Activated CD4-positive, alpha-beta T cell treated with anti-CD3 and anti-CD28 coated beads, Interleukin-2, amount 50 U/mL, for 48 hours (primary cell): ENCODE measurements at places on chromosomes 7 and 10.

DNA sequence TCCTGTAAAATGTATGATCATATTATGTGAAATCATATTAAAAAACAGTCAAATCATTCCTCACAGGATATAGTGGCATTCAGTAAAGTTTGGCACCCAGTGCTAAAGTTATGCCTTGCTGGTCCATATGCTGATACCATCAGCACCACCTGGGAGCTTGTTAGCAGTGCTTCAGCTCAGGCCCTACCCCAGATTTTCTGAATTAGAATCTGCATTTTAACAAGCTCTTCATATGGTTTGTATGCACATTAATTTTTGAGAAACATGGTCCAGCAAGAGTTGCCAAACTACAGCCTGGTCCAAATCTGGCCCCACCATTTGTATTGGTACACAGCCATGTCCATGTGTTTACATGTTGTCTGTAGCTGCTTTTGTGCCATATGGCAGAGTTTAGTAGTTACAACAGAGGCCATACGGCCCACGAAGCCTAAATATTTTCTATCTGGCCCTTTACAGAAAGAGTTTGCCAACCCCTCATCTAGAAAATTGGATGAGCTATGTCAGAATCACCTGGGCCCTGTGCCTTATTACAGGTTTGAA is 30.1 kb downstream of the RAB18 start:
- no peak for DNase-seq

- DNase-seq = no peak
These were observed 169.3 kb upstream of the LRRN3 start for GRCh38 chr7:110921595-110922151.

DNA sequence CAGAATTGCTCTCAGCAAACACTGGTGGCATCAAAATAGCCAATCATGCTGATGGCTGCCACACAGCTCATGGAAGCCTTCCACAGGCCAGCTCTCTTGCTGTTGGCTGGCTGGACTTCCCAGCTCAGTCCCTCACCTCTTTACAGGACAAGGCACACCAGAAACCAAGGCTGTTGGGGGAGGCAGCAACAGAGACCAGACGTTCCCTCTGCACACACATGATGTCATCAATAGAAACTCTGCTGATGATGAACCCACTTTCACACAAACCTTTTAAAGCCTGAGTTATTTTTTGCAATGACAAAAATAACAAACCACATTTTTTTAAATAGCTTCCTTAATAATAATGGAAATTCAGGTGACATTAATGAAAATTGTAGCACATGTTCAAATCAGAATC is 300.9 kb upstream of the C7orf33 start:
- DNase-seq = no peak

DNA sequence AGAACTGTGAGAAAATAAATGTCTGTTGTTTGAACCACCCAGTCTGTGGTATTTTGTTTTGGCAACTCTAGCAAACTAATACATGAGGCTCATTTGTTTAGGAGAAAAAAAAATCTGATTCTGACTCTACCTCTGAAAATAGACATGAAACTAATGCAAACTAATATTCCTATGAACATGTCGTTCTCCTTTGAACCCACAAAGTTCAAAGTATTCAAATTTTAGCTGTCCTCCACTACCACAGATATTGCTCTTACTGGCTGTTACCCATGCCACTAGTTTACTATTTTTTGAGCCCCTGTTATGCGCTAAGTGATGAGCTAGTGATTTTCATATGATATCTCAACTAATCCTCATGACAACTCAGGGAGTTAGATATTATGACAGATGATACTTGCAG is 58.8 kb upstream of the ZNF804B start:
- DNase-seq = no peak

DNA sequence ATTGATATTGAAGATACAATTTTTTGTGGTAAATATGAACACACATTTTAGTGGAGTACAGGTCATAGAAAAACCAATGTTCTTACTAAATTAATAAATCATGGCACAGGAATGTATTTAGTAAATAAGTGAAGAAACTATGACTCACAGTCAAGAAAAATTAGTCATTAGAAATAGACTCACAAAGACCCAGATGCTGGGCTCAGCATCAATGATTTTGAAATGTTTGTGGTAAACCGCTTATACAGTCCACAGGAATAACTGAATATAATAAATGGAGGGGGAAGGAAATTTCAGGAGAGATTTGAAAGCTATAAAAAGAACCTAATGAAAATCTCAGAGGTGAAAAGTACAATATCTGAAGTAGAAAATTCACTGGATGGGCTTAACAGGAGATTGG is 138.3 kb upstream of the ADCY1 start:
- DNase-seq = no peak

GRCh38 chr7:21134631-21135030 is 293.3 kb upstream of the SP4 start:
- DNase-seq = no peak

DNA sequence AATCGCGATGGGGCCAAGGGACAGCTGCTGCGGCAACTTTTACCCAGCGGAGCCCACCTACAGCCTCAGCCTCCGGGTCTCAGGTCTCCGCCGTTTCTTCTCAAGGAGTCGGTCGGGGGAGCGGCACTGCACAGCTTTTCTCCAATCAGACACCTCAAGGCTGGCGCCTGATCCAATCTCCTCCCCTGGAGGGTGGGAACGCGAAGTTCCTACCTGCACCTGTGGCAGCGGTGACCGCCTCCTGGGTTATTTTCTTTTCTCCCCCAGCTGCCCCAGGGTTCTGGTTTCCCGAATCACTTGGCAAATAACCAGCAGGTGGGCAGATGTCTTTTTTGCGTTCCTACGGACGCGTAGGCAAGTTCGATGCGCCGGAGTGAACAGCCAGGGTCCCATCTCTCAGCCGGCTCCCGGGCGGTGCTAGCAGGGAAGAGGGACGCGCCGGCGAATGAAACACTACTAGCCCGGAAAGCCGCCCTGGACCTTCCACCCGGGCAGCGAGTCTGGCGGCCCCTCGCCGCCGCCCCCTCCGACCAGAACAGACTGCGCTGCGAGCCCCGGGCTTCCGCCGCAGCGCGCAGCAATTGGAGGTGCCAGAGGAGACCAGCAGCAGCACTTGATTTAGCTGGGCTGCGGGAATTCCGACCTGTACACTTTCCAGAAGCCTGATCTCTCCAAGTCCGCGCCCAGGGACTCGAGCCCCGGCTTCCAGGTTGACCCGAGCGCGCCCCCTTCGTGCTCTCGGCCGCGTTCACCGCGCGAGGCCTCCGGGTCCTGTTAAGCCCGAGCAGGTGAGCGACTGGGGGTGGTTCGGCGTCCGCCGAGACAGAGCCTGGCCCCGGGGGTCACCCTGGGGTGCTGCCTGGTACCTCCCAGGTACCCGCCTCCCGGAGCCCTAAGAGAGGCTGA is at the start of gene PRR15:
Gene PRR15, plus strand, starts transcription at position 246 of the 906 bp plus-strand sequence. CDS start 2,495 bp downstream, outside the sequence.
- peak; percentile 18 for DNase-seq

DNA sequence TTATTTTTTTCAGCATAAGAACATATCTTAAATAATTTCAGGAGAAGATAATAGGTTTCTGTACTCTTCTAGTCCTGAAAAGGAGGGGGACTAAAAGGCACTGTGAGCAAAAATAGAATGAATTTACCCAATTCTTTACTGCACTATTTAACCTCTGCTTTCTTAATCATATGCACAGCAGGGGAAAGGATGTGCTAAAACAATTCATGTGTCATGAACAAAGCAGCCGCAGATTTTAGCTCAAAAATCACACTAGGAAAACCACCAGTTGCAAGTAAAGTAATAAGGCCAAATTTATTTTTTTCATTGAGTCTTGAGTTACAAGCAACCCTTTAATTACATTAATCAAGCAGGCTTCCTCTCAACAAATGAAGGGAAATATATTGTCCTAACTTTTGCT is 80.1 kb downstream of the CABCOCO1 start:
- no peak for DNase-seq

DNA sequence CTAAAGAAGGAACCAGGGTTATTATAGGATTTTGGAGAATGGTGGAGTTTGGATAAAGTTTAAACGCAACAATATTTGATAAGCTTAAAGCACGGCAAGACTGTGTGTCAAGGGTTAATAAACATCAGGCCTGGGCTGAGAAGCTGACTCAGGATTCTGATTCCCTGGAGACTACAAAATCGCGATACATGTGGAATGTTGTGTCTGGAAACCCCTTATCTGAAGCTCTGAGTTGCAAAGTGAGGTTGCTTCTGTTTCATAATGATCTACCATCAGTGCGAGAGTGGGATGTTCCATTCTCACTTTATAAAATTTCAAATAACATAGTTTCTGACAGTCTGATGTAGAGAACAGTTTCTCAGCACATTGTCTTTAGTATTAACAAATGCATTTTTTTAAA is 7.8 kb downstream of the C1GALT1 start:
- no peak for DNase-seq

GRCh38 chr7:90931986-90932916 is 332.0 kb upstream of the FZD1 start:
- DNase-seq = no peak

DNA sequence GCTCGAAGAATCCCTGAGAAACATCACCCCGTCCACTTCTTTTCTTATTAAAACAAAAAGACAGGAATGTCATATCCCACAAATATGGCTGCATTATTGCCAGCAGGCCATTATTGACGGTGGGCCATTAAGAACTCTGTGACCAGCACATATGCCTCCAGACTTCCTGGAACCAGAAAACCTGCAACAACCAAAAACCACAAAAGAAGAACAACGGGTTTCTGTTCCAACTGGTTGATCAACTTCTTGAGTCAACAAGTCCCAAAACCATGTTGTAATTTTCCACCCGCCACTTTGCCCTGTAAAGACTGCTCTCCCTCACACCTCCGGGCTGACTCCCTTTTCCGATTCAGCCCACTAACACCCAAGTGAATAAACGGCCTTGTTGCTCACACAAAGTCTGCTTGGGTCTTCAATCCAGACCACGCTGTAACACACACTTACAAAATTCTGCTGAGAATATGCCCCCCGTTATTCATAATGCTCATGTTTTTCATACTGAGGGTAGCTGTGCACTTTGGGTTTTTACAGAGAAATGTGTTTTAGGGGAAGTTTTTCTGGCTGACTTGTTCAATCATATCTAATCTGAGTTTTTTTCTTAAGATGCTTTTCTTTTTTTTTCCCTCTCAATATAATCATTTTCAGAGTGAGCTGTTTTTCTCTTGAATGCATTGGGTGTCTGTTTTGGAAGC is 20.7 kb downstream of the ZNF107 start:
- DNase-seq = no peak

- DNase-seq = no peak
These were observed 85.8 kb downstream of the NRP1 start for GRCh38 chr10:33248638-33249037.

- DNase-seq = no peak
These were observed 228.3 kb downstream of the ADARB2 start for GRCh38 chr10:1509011-1509530.

DNA sequence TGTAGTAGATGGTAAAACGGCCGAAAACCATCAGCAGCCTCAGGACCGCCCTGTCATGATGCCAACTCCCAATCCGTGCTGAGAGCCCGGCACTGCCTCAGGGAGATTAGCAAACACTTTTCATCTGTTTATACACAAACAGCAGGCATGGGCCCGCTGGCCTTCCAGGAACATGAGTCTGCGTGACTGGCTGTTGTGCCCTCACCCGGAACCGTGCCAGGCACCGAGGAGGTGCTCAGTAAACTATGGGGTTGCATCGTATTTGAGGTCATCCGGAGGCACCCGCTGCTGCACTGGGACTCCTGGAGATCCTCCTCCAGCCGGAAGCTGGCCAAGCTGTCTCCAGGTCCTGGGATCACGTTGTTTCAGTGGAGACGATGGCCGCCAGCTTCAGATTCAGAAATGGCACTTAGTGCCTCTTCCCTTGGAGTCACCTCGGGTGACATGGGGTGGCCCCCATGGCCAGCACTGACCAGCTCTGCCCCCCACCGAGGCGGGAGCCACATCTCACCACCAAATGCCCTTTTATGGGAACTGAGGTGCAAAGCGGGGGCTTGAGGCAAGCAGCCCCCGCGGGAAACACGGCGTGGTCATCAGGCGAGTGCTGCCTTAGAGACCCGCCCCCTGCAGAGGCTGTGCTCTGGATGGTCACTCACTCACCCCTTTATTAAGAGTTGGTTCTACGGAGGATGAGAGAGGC is 585.9 kb downstream of the PTPRN2 start:
- no peak for DNase-seq

- peak; percentile 19 for DNase-seq
These were observed 34.9 kb upstream of the TMEM248 start for GRCh38 chr7:66886152-66886551.

DNA sequence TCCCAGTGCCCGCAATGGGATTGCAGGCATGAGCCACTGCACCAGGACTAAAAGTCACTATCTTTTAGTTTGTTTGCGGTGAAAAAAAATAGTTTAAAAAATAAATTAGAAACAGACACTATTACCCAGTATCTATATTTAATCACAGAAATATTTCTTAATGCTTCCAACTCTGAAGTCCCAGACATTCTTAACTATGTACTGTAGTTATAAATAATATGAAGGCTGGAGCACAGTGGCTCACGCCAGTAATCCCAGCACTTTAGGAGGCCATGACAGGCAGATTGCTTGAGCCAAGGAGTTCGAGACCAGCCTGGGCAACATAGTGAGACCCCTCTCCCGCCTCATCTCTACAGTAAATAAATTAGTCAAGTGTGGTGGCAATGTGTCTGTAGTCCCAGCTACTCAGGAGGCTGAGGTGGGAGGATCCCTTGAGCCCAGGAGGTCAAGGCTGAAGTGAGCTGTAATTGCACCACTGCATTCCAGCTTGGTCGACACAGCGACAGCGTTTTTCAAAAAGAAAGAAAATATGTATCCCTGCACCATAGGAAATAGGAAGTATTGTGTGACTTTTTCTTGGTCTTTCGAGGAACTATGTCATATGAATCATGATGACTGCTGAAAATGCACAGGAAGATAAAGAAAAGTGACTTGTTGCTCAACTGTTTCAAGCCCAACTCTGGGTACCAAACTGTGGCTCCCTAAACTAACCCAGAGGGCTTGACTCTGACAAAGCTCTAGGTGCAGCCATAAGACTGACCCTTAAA is 74.9 kb upstream of the STEAP1B start:
- DNase-seq = no peak

- no peak for DNase-seq
These were observed 62.2 kb downstream of the VIM start for GRCh38 chr10:17290226-17290625.

GRCh38 chr7:155680864-155681263 is 36.4 kb downstream of the RBM33 start:
- DNase-seq = no peak

GRCh38 chr7:33221390-33221789 is 92.0 kb downstream of the BBS9 start:
- no peak for DNase-seq

GRCh38 chr7:56092789-56093531 is at the start of gene PHKG1:
Gene PHKG1 (minus strand): TSS chr7:56092952. CDS start chr7:56088941, 4,011 bp downstream.
- DNase-seq = no peak
